ENCODE measurements at places on chromosomes 3 and 15.
A peak's percentile ranks its signal among the peaks of the same experiment; 100 is the strongest.

DNA sequence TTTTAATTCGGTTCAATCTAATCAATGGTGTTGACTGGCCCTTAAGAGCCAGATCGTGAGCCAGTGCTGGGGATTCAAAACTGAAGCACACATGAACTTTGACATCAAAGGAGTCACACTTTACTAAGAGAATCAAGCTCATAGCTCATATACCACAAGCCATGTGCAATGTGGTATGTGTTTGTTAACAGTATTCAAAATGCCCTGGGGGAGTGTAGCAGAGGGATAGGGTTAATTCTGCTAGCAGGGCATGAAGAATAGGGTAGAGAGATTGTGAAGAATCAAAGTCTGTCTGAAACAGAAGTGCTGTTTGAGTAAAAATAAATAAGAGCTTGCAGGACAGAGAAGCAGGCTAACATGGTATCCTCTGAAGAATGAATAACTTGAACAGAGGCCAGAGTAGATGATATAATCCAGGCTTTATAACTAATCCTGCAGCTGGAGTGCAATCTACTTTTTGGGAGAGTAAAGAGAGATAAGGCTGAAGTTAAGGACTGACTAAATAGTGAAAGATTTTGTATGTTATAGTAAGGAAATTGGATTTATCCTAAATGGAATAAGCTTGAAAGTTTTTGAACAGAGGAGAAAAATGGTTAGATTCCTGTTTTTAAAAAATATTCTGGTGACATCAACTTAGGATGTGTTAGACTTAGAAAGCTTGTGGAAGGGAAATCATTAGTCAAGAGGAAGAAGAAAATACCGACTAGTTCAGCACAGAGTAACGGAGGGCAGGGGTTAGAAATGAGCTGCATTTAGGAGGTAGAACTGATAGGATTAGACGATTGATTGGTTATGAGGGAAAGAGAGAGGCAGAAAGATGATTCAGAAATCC lies 292.0 kb downstream of the NFKBIZ start:
- DNase-seq = no peak

- DNase-seq = no peak
These were observed 2.1 kb upstream of the PLSCR1 start for GRCh38 chr3:146546366-146546965.

- peak; percentile 79 for DNase-seq
These were observed 28.8 kb downstream of the KNG1 start for GRCh38 chr3:186746008-186746407.

- DNase-seq = no peak
These were observed 73.7 kb upstream of the TSPAN3 start for GRCh38 chr15:77144492-77145070.

GRCh38 chr3:88149509-88150362 lies at the start of gene C3orf38:
Gene C3orf38, plus strand, starts transcription at chr3:88149959. Its CDS starts 94 bp downstream, at chr3:88150053.
- DNase-seq = peak; percentile 95

DNA sequence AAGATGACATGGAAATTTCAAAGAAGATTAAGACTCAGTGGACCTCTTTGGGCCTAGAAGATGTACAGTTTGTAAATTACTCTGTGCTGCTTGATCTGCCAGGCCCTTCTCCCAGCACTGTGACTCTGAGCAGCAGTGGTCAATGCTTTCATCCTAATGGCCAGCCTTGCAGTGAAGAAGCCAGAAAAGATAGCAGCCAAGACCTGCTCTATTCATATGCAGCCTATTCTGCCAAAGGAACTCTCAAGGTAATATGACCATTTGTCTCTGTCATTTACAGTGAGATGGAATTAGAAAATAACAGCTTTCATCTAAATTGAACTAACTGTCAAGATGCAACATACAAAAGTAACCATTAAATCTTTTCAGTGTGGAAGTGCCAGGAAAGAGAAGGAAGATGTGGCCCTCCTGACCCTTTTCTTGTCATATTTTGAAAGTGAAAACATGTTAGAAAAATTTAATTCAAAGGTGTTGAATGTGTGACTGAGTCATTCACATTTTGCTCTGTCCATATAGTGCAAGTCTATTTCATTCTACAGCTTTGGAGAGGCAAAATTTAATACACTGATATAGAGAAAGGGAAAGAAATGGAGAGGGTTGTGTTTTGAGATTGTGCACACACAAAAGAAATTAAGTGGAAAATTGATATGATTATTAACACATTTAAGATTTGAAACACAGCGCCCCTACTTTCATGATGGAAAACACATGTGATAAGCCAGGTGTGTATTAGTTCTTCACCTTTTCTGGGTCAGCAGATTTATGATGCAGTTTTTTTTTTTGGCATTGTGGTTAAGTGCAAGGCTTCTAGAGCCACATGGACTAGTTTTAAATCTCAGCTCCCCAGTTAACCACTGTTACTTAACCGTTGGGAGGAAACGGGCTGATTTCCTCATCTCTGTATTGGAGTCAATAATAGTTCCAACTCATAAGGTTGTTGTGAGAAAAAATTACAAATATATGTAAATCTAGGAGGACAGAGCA lies 375.1 kb downstream of the NAALADL2 start:
- no peak for DNase-seq

Measured in endodermal cell (in vitro differentiated cells).